HCEC 1CT (cell line): ENCODE measurements at places on chromosomes 6 and 20.

- peak; percentile 29 for DNase-seq
Observed at GRCh38 chr20:32205110-32205842, 2.3 kb downstream of the PLAGL2 start.

DNA sequence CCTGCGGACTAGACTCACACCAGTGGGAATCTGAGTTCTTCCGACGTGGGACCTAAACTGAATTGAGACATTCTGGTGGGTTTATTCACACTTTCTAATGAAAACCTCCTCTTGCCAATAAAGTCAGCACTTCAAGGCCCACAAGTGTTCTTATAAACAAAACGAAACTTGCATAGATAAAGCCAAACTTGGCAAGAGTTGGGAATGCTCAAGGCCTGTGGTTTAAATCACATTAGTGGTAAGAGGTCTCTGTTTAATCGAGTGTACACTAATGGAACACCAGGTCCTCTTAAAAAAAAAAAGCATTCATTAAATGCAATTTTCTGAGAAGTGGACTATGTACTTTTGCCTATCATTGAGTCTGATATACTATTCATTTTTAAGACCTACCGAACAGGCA, 143.3 kb downstream of the SMOC2 start:
- DNase-seq, result no peak

- no peak for DNase-seq
Observed at GRCh38 chr6:118639054-118639964, 12.1 kb downstream of the CEP85L start.

DNA sequence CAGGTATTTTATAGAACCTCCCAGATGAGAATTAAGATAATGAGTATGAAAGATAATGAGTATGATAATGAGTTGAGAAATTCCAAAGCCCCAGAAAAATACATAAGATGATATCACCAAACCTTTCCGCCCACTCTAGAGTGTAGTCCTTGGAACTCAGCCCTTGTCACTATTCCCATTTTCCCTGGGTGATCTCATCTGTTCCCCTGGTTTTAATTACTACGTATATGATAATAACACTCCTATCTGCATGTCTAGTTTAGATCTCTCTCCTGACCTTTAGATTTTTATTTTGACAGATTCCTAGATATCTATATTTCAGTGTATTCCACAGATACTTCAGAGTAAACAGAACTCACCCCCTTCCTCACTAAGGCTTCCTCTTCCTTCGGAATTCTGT, 51.0 kb upstream of the ASIP start:
- no peak for DNase-seq

GRCh38 chr6:1610497-1611321, 994 bp downstream of the FOXC1 start:
- DNase-seq, result no peak

DNA sequence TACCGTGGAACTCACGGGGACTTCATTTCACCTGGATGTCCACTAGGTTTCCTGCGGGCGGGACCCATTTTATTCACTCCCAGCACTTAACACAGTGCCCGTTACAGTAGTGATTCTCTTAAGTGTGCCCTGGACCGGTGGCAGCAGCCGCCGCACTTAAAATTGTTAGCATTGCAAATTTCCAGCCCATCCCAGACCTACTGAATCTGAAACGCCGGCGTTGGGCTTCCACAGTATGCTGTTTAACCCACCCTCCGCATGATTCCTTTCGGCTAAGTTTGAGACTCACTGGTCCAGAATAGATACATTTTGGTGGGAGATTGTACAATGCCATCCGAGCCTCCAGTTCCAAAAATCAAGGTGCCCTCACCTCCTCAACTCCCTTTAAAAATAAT, 967 bp downstream of the SMPDL3A start:
- DNase-seq, result no peak

GRCh38 chr20:37351689-37352607, 6.0 kb downstream of the SRC start:
- no peak for DNase-seq

GRCh38 chr6:2103765-2104523, 141.5 kb downstream of the GMDS start:
- peak; percentile 55 for DNase-seq

- no peak for DNase-seq
Observed at GRCh38 chr6:6386010-6386409, 65.5 kb upstream of the F13A1 start.

DNA sequence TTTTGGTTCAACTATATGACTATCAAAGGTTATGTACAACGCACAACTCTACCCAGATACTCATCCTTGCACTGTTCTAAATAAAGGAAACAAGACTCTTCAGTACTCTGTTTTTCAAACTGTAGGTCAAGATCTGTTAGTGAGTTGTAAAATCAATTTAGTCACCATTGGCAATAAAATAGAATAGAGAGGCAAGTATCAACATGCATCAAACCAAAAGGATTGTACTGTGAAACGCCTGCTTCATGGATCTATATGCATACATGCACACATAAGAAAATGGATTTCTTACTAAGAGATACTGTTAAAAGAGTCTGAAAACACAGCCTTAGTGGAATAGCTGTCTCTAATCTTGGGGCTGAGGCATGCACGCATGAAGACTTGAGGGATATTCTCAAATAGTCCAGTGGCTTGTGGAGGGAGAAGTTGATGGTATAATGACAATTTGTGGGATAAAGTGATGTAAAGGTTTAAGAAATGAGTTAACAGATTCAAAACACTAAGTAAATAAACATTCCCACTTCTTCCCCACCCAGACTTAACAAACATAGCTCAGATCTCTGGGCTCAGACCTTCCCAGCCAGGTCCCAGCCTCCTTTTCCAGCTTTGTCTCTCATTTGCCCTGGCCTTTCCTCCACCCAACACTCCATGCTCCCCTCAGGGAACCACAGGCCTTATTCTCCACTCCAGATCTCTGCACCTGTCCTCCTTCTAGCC, 10.7 kb upstream of the LZTS3 start:
- no peak for DNase-seq

DNA sequence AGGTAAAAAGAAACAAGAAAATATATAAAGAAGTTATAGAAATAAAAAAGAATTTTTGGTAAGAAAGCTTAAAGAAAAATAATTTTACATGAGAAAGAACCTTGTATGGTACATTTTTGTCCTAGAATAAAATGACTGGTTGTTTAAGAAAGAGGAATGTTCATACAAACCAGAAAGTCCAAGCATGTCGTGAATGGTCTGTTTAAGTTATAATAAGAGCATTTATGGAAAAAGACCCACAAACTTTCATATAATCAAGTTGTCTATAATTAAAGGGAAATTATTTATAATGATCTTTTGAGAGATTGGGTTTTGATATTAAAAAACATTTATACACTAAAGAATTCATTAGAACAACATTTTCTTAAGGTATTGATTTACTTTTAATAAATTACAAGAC, 27.8 kb upstream of the FAM110A start:
- no peak for DNase-seq

- no peak for DNase-seq
Observed at GRCh38 chr20:14885661-14886060, 548.2 kb upstream of the FLRT3 start.

DNA sequence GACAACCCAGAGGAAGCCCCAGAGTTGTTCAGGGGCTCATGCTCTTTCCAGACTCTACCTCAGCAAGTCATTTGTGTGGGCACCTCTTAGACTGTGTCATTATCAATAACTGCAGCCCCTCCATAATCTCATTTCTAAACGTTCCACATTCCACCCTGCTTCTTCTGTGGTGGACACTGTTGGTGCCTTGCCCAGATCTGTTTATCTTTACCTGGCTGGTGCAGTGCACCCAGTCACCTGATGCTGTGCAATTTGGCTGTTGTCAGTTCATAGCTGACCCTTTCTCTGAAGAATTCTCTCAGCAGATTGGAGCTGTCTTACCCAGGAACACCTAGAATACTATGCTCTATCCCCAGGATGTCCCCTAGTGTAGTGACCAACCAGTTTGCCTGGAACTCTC, 80.0 kb downstream of the ATRN start:
- DNase-seq, result no peak

- DNase-seq, result no peak
Observed at GRCh38 chr6:11730641-11731040, 48.0 kb downstream of the ADTRP start.

DNA sequence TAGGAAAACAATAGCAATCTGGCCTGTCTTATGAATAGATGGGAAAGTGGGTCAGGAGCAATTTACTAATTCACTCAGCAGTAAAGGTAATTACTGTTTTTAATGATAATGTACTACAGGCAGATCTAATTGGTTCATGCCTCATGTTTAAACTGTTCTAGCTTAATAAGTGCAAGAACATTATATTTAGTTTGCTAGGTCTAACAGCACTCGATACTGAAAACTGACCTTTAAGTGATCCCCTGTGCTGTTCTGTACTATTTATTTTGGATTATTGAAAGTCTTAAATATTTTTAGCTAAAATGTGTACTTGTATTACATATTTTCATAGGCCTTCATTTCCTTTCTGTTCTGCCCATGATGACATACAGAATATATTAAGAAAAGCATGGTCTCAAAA, 998.0 kb upstream of the GJE1 start:
- no peak for DNase-seq

DNA sequence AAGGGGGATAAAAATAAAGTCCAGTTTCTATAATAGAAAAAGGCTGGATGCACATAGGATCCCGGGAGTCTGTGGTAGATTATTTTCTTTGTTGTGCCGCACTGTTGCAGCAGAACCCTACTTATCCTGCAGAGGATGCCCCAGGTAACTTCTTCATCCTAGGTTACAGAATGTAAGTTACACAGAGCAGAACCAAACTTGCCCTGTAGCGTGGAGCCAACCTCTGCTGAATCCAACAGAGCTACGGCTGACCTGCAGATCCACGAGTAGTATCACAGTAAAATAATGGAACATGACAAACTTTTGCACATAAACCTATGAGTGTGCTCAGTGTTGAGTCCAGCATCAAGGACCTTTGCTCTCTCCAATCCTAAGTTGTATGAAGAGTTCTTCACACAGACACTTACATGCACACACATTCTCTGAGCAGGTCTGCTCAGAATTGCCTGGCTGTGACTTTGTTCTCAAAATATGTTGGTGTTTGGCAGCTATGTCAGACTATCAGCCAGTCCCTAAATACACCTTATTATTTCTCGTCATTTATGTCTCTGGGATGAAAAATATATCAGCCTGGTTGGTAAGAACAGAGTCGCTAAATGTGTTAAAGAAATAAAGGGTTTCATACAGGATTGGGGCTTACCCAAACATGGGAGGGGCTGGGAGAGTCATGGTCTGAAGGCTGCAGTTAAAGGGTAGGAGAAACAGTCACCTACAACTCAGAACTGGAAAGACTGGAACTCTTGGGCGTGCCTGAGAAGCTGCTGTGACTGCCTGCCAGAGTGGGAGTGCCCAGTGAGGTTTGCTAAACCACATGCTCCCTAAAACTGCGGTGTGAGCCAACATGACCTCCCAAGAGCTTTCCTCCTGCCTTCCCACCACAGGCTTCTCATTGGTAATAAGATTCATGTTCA, 165.1 kb upstream of the SLC24A3 start:
- no peak for DNase-seq

DNA sequence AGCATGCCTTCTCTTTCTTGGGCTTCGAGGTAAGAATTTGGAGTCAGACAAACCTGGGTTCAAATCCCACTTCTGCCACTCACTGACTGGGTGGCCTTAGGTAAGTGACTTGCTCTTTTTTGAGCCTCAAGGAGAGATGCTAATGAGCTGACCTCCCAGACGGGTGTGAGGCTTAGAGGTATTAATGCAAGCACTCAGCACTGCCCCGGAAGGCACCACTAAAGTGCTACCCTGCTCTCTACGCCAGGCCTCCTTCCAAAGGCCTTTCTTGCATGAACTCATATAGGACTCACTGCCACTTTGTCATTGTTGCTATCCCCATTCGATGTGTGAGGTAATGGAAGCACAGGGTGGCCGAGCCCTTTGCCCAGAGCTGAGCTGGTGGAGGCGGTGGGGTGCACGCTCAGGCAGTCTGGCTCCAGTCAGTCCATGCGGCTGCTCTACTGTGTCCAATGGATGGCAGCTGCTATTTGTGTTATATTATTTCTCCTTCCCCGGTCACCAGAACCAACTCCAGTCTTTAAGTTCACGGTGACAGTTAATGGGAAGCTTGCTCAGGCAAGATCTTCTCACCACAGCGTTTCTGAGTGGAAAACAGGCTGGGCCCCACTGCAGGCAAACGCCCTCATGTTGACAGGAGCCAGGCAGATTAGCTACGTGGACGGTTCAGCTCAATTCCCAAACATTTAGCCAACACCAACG, 55.2 kb upstream of the MLN start:
- no peak for DNase-seq

- no peak for DNase-seq
Observed at GRCh38 chr20:46935394-46936017, 40.9 kb downstream of the EYA2 start.

- peak; percentile 95 for DNase-seq
Observed at GRCh38 chr20:7841971-7842310, 98.3 kb downstream of the HAO1 start.

- DNase-seq, result peak; percentile 11
Observed at GRCh38 chr6:68635706-68636513, 828 bp downstream of the ADGRB3 start.

DNA sequence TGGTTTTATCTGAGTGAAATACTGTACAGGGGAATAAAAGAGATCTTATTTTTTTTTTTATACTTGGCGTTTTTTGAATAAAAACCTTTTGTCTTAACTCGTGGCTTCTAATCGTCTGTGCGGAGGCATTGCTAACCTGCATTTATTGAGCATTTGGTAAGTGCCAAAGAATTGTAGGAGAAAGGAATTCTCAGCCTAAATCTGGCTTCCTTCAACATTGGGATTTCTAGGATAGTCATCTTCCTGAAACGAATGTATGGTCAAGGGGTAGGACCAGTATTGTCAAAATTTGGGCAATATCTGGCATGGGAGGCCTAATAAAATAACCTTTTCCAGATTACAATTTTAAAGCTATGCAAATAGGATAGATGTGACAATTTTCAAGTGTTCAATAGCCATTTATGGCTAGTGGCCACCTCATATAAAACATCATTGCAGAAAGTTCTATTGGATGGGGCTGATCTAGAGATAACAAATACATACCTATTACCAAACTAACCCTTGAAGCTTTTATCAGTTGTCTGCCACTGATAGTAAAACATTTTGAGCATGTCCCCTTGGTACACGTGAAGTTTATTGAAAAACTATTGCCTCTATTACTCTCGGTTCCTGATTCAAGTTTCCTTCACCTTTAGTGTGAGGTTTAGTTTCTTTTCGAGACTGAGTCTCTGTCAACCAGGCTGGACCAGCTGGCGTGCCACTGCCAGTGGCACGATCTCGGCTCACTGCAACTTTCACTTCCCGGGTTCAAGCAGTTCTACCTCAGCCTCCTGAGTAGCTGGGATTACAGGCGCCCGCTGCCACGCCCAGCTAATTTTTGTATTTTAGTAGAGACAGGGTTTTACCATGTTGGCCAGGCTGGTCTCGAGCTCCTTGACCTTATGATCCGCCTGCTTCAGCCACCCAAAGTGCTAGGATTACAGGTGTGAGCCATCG, 5.6 kb downstream of the PIM1 start:
- DNase-seq, result no peak
